ENCODE measurements at places on chromosomes 5 and 9.

- DNase-seq, result no peak
These were observed 244.3 kb upstream of the ZNF608 start for GRCh38 chr5:124990723-124991122.

DNA sequence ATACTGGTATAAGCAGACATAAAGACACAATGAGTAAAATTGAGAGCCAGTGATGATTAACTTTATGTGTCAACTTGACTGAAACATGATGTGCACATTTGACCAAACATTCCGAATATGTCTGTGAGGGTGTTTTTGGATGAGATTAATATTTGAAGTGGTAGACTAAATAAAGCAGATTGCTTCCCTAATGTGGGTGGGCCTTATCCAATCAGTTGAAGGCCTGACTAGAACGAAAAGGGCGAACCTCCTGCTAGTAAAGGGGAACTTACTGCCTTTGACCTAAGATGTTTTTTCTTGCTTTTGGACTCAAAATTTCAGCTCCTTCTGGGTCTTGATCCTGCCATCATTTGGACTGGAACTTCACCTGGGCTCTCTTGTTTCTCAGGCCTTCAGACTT is 1387.7 kb upstream of the CDH6 start:
- DNase-seq, result no peak

DNA sequence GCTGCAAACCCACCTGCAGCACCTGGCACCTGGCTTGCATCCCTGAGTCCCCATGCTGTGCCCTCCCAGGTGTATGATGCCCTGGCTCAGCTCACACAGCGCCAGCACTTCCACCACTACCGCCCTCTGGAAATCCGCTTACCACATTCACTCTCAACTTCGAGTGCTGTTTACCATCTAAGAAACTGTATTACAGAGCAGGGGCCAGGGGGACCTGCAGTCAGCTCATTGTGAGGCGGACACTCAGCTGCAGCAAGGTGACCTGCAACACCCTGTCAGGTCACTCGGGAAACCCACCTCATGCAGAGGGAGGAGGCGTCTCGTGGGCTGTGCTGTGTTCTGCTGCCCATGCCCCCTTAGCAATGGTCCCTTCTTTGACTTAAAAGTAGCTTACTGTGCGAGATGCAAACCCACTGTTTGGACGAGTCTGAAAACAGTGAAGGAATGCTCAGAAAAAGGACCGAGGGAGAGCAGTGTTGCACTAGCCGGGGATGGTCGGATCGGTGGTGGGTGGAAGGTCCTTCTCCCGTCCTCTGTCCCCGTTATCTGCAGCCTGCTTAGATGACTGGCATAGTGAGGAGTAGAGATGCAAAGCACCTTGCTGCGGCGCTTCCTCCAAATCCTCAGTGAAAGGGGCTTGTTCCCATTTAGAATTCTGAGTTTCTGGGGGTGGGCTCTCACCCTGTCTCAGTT is 55.2 kb upstream of the CTSL start:
- DNase-seq, result no peak

DNA sequence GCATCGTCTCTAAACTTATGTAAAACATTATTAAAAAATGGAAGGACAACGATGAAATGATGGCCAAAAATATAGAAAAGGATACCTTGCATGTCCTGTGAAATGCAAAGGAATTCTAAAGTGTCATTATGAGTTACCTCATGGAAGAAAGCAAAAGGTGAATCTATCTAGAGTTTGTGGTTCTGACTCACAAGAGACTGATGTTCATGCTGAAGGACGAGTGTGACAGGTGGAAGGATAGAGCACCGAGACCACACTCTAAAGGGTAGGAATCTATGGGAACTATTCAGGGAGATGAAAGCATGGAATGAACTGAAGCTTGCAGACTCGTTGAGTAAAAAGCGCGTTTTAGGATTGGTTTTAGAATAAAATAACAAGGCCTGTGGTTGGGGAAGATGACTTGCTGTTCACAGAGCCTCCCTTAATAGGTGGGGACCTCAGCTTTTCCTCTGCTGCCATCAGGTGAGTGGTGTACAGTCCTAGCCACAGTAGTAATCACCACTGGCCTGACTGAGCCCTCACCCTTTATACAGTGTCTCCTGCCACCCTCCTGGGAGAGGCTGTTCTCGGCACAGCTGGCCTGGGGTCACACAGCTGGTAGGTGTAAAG is 11.2 kb downstream of the TENT4A start:
- DNase-seq, result no peak

DNA sequence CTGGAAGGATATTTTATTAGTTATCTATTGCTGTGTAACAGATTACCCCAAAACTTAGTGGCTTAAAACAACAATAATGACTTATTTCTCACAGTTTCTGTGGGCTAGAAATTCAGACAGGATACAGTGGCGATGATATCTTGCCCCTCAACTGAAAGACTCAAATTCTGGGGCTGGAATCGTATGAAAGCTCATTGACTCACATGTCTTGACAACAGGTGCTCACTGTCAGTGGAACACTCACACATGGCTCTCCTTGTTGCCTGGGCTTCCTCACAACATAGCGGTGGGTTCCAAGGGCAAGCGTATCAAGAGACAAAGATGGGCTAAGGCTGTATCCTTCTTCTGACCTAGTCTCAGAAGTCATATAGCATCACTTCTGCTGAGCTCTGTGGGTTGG is 3.7 kb upstream of the GNPDA1 start:
- no peak for DNase-seq

DNA sequence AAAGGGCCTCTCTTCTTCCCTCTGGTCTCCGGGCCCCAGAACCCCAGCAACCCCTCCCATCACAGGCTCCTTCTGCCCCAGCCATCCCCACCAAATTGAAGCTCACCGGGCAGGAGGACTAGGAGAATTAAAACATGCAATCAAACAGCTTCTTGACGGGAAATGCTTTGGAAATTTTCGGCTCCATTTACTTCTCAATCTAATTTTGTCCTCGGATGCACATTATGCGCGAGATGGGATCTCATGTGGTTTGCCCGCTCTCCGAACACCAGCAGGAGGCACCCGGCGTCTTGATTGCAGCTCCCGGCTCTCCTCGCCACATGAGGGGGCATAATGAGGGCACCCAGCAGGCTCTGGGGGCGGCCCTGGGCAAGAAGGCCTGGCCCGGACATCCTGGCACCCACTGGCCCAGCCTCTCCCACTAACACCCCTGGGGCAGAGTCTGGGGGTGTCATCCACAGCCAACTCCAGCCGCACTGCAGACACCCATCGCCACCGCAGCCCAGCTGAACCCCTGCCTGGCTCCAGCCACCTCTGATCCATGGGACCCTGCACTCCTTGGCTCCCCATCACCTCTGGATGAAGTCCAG is 135.5 kb downstream of the PAX5 start:
- DNase-seq, result no peak

GRCh38 chr9:85884256-85884655 is 56.7 kb upstream of the NAA35 start:
- no peak for DNase-seq

DNA sequence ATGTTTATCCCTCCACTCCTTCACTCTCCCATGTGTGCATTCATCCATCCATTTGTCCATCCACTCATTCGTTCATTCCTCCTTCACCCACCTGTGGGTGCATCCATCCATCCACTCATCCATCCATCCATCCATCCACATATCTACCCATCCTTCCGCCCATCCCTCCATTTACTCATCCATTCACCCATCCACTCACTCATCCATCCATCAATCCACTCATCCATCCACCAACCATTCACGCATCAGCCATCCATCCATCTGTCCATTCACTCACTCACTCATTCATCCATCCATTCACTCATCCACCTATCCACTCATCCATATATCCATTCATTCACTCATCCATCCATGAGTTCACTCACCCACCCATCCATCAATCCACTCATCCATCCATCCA is 7.3 kb downstream of the SLC9A3 start:
- DNase-seq, result no peak

GRCh38 chr5:12323637-12324229 is 419.5 kb upstream of the CTNND2 start:
- DNase-seq, result no peak

- no peak for DNase-seq
These were observed at the start of gene REEP2 for GRCh38 chr5:138438724-138439476. TSS of gene REEP2 (plus strand) at chr5:138439057. CDS start at chr5:138439209, 152 bp downstream.

GRCh38 chr9:71822456-71822855 is 54.1 kb upstream of the CEMIP2 start:
- DNase-seq, result no peak

DNA sequence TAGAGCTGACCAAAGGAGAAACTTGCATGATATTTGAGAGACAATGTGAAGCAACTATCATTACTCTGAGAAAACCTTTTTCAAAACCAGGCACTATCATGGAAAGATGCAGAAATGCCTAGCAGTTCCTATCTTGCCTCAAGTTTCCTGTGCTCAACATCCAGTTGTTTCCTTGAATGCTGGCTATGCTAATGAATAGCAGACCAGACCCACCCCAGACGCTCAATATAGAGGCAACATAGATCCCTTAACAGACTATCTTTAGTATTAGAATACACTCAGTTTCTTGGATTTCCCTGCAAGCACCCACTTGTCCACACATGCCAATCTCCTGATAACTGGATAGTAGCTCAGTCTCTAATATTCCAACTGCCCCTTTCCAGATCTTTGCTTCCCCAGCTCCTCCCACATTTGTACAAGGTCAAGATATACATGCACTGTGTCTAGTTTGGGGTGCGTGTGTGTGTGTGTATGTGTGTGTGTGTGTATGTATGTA is 93.3 kb upstream of the PCSK5 start:
- no peak for DNase-seq

DNA sequence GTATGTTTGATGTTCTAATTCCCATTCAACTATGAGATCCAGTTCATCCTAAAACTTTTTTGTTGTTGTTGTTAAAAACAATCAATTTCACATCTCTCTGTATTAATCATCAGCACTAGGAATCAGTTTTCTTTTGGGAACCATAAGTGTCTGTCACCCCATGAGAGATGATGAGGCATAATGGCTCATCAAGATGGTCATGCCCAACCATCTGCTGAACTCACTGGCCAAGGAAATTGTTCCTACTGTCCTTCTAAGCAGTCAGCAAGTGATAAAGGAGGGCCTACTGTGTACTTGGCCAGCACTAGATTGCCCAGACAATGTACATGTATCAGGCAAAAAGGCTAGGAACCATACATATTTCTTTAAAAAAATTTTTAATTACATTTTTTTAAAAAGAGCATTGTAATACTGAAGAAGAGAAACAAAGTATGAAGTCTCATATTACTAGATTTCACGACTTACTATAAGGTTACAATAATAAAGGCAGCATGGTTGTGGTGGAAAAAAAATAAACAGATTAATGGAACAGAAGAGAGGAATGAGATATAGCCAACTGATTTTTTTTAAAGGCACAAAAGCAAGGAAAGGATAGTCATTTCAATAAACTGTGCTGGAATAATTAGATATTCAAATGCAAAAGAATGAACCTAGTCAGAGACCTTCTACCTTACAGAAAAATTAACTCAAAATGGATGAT is 458.3 kb downstream of the SPOCK1 start:
- DNase-seq, result no peak

- no peak for DNase-seq
These were observed 79.5 kb downstream of the RFX3 start for GRCh38 chr9:3446313-3446712.

All from AG04450 (cell line).